ENCODE measurements at places on chromosomes 2 and 18.

GRCh38 chr2:194346193-194346592 lies 1310.8 kb upstream of the SLC39A10 start:
- DNase-seq = no peak

GRCh38 chr2:10770956-10771750 lies 41.4 kb downstream of the PDIA6 start:
- DNase-seq = no peak

DNA sequence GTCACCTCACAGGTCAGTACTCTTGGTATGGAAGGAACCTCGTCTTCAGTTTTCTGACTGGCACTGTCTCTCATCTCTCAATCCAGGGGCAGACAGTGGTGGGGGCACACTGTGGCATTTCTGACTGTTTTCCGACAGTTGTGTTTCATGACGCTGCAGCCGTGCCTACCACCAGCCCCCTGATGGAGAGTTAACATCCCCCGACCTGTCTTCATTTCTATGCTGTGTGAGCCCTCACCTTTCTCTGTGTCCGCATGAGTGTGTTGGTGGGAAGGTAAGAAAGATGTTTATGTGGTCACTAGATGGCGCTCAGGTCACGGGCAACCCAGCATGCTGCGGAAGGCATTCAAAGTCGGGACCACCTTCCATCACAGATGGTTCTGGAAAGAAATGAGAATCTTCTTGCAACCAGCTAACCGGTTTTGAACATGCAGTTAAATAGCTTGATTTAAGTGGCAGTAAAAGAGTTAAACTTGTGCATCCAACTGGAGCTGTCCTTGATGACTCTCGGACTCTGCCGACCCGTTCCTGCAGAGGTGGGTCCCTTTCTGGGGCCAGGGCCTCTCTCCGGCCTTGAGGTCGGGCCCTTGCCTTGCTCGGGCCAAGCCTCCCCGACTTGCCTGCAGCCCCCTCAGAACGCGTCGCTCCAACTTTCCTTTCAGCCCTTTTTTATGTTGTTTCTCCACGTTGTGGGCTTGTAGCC lies 92.4 kb downstream of the DYSF start:
- no peak for DNase-seq

GRCh38 chr2:23806201-23806600 lies 120.7 kb downstream of the ATAD2B start:
- no peak for DNase-seq

- DNase-seq = no peak
These were observed 43.8 kb downstream of the CELF4 start for GRCh38 chr18:37521510-37522465.

- no peak for DNase-seq
These were observed 1142.3 kb upstream of the FANCL start for GRCh38 chr2:59383473-59383872.
